ENCODE measurements at places on chromosomes 16 and 17.

DNA sequence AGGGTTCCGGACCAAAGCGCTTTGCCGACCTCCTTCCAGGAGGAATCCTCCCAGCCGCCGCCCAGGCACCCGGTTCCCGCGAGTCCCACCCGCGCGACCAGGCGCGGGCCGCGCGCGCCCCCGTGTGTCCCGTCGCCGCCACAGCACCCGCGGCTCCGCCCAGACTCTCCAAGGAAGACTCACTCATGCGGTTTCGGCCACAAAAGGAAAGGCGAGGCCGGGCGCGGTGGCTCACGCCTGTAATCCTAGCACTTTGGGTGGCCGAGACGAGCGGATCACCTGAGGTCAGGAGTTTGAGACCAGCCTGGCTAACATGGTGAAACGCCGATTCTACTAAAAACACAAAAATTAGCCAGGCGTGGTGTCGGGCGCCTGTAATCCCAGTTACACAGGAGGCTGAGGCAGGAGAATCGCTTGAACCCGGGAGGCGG, 3.5 kb upstream of the PKMYT1 start:
- peak; percentile 75 for DNase-seq

- DNase-seq, result no peak
Measured at GRCh38 chr16:8736123-8736668, 61.2 kb downstream of the TMEM186 start.

DNA sequence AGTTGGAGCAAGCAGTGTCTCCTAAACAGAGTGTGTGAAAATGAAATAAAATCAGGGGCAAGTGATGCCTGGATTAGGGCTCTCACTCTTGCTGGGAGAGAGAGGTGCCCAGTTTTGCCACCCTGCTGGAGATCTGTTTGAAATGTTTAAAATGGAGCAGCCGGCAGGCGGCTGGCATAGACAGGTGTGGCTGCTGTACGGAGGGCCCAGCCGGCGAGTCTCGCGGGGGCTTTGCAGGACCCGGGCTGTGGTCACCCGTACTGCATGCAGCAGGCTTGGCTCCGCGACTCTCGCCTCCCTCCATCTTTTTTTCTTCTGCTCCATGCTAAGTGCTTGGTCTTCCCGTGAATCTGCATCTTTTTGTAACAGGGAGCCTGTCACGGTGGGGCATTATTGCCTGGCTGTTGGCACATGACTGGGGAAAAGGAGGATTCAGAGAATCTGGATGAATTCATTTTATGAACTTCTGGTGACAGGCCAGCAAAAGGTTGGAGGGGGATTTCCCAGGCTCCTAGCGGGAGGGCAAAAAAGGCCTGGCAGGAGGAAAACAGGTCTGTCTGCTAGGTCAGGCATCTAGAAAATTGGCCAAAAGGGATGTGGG, 1.8 kb downstream of the ZNRF1 start:
- no peak for DNase-seq

GRCh38 chr17:27544350-27545131, 86.4 kb upstream of the LGALS9 start:
- no peak for DNase-seq

GRCh38 chr17:79658811-79659207, 48.0 kb upstream of the RBFOX3 start:
- peak; percentile 25 for DNase-seq

DNA sequence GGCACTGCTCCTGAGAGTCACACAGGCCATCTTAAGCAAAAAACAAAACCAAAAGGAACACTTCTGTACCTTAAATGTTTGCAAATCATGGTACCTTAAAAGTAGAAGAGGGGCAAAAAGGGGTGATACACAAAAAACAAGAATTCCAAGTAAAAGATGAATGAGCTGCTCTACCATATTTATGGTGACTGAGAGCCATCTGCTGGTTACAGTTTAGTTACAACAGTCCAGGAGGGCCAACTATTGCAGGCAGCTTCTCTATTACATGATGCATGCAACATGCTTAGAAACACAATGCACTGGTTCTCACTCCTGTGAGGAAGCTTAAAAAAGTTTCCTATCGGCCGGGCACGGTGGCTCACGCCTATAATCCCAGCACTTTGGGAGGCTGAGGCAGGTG, 53.5 kb downstream of the STX8 start:
- peak; percentile 70 for DNase-seq

DNA sequence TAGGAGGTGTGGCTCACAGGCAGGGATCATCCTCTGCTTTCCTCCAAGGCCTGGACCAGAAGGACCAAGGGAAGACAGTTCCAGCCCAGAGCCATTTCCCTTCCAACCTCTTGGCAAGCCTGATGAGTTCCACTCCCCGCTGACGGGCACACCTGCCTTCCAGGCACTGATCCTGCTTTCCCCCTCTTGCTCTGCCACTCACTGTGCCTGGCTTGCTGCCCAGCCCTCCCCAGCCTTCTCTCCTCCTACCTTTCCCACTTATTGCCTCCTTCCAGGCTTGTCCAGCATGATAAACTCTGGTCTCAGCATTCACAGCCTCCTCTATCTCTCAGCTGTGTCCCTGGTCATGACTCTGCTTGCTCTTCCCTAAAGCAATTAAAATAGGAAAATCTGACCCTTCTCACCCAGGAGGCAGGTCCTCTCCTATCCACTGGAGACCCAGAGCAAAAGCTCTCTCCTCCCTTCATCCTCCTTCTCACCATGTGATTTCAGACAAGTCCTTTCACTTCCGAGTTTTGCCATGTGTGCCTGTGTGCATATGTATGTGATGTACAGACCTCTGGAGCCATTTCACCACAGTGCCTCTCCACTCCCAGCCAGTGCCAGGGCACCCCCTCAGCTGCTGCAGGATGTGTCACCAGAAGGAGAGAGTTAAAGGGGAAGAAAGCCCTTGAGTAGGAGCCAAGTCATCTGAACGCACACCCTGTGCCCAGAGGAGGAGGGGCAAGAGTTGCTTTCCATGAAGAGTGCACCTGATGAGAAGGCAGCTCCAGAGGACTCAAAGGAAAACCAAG, 13.4 kb upstream of the TMEM170A start:
- no peak for DNase-seq
